H9 (cell line): ENCODE measurements at places on chromosomes 5 and 9.
A peak's percentile ranks its signal among the peaks of the same experiment; 100 is the strongest.

GRCh38 chr9:69173891-69174615 lies at the start of gene TJP2:
Gene TJP2 (plus strand): TSS chr9:69174277. CDS start chr9:69174373, 96 bp downstream.
- H3K27ac ChIP-seq, result no peak within 1 kb of the TSS
- DNase-seq, result peak; percentile 60
- peak within 1 kb of the TSS; percentile 85 for H3K4me3 ChIP-seq
- peaks cover 16% of the 10 kb centered on the region for H3K4me1 ChIP-seq
- no peaks in the 10 kb centered on the region; the same call in 1 of the 2 replicates for H3K36me3 ChIP-seq

- no peak for DNase-seq
- H3K27ac ChIP-seq, result no peak overlapping the region
- H3K27me3 ChIP-seq, result no peaks in the 10 kb centered on the region
- H3K4me3 ChIP-seq, result no peak overlapping the region
These were observed 34.6 kb upstream of the CPEB4 start for GRCh38 chr5:173853370-173854131.

DNA sequence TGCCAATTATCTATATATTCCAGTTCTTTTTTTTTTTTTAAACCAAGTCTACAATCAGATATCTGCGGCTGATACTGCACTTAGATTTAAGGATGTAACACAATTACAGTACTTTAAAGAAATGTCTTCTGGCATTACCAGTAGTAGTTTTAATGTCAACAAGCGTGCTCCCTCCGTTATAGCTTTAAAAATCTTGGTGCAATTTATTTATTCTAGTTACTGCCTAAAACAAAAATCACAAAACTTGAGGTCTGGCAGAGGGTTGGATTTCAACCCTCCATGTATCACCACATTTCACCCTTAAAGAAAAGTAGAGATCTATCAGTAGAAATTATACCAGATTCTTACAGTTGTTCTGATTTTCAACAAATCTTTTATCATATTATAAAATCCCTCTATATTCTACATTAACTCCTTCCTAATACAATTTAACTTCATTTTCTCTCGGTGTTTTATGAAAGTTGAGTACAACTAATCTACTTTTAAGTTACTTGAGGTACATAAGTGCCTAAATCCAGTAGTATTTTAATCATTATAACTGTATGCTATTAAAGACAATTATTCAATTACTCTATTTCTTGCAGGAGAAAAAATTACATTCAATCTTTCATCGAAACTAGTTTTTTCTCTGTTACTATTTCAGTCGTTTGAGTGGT lies 2.0 kb upstream of the RICTOR start:
- no peak for DNase-seq
- H3K36me3 ChIP-seq, result no peaks in the 10 kb centered on the region
- no peaks in the 10 kb centered on the region for H3K4me1 ChIP-seq

DNA sequence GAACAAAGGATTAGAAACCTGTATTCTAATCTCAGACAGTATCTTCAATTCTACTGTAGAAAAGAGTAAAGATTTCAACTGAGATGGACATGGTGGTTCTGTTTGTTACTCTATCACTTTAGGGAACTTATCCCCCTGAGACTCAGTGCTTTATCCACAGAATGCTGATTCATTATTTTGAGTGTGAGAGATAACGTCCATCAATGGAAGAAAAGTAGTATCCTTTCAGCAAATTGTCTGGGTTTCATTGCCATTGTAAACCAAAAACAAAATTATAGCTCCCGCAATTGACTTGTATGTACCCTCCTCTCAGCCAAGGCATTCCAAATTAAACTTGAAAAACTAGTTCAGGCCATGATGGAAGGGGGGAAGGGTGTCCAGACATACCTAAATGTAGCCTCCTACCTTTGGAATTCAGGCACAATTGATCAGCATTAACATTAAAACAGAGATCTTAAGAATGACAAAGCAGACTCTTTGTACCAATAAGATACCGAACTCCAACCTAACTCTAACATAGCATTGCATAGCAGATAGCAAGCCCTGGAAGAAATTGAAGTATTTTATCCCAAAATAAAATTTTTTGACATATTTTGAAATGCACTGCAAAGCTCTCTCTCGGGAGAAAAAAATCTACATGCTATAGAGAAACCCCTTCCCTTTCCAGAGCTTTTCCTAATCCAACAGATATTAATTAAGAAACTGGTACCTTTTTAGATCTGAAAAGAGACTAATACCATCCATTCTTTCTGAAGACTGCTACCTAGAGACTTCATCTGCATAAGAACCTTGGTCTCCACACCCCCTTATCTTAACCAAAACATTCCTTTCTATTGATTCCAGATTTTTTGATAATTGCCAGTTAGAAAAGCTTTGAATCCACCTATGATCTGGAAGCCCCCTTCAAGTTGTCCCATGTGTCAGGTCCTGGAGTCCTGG lies 1055.7 kb downstream of the PTPRD start:
- H3K4me3 ChIP-seq, result peak overlapping the region; percentile 31
- H3K27ac ChIP-seq, result peak overlapping the region; percentile 96
- peaks cover 10% of the 10 kb centered on the region; the same call in 1 of the 2 replicates for H3K4me1 ChIP-seq
- no peaks in the 10 kb centered on the region for H3K27me3 ChIP-seq

GRCh38 chr5:161273410-161273809 lies 273.1 kb downstream of the GABRB2 start:
- no peaks in the 10 kb centered on the region for H3K27me3 ChIP-seq
- H3K4me1 ChIP-seq, result peaks cover 2% of the 10 kb centered on the region; the same call in 1 of the 2 replicates
- DNase-seq, result no peak
- no peak overlapping the region for H3K27ac ChIP-seq
- H3K36me3 ChIP-seq, result peaks cover 4% of the 10 kb centered on the region

GRCh38 chr9:77375956-77376532 lies 198.7 kb downstream of the VPS13A start:
- no peak overlapping the region for H3K27ac ChIP-seq
- H3K4me3 ChIP-seq, result no peak overlapping the region
- H3K36me3 ChIP-seq, result peaks cover 18% of the 10 kb centered on the region
- H3K27me3 ChIP-seq, result no peaks in the 10 kb centered on the region
- DNase-seq, result no peak

DNA sequence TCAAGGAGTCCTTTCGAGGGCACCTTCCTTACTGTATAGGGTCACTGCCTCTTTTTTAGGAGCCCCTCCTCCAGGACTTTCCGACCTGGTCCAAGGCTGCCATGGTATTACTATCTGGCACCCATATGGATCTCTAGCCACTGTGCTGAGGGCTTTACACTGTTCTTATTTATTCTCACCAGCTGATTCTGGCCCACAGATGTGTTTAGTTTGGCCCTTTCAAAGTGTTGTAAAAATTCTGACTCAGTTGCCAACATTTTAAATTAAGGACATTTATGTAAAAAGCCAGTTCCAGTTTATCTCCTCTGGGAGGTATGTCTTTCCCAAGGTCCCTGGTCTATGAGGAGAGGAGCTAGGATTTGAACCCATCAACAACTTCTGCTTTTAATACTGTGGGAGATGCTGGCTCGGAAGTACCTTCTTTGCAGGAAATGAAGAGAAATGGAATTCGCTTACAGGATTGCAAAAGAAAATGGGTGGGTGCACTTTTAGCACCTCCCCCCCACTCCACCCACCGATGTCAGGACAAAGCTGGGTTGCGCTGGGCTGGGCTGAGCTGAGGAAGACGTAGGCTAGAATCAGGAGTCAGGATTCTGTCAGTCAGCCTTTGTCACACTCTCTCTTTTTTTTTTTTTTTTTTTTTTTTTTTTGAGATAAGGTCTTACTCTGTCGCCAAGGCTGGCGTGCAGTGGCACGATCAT lies 7.8 kb downstream of the JADE2 start:
- H3K36me3 ChIP-seq, result peaks cover 24% of the 10 kb centered on the region
- H3K27ac ChIP-seq, result no peak overlapping the region
- DNase-seq, result no peak
- H3K27me3 ChIP-seq, result no peaks in the 10 kb centered on the region
- H3K4me1 ChIP-seq, result peaks cover 5% of the 10 kb centered on the region
- H3K4me3 ChIP-seq, result no peak overlapping the region

DNA sequence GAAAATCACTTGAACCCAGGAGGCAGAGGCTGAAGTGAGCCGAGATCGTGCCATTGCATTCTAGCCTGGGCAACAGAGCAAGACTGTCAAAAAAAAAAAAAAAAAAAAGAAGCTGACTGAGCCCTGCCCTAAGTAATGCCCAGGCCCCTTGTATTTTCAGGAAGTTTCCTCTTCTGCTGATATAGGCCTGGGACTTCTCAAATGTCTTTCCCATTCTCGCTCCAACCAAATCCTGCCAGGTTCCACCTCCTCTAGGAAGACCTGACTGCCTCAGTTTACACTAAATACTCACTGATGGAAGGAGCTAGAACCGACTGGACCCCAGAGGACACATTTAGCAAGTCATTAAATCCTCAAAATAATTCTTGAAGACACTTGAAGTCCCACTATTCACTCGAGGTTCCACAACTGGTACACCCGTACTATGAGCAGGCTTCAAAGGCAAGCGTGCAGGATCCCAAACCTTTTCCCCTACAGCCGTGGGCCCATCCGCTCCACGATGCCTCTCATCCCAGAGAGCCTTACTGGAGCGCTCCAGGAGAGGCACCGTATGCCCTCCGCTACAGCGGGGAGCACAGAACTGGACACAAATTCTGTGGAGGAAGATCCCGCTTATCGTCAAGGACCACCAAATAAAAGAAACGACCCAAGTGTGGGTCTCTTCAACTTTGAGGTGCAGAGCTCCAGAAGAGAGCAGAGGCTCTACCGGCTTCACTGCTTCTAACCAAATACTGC lies 676 bp downstream of the NOL6 start:
- H3K27ac ChIP-seq, result no peak overlapping the region
- 0 out of 2 replicates have a peak, but pooled peaks cover 2% of the 10 kb centered on the region for H3K4me1 ChIP-seq
- H3K27me3 ChIP-seq, result no peaks in the 10 kb centered on the region
- DNase-seq, result no peak
- H3K36me3 ChIP-seq, result peaks cover 38% of the 10 kb centered on the region

DNA sequence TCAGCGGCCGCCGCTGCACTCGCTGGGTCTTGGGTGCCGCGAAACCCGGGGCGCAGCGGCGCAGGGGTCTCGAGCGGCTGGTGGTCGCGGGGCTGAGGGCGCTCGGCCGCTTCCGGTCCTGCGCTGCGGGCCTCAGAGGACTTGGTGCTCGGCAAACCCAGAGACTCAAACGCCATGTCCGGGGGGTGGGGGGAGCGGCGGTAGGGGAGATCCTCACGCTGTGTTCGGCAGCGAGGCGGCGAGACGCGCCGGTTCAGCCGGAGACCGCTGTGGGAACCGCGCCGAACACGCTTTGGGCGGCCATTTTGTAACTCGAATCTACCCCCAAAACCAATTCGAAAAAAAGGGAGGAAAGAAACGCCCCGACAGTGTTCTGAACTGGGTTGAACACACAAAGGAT lies 317.5 kb upstream of the CDH18 start:
- H3K36me3 ChIP-seq, result no peaks in the 10 kb centered on the region
- H3K4me1 ChIP-seq, result no peaks in the 10 kb centered on the region
- H3K27me3 ChIP-seq, result no peaks in the 10 kb centered on the region
- H3K27ac ChIP-seq, result no peak overlapping the region
- no peak for DNase-seq

DNA sequence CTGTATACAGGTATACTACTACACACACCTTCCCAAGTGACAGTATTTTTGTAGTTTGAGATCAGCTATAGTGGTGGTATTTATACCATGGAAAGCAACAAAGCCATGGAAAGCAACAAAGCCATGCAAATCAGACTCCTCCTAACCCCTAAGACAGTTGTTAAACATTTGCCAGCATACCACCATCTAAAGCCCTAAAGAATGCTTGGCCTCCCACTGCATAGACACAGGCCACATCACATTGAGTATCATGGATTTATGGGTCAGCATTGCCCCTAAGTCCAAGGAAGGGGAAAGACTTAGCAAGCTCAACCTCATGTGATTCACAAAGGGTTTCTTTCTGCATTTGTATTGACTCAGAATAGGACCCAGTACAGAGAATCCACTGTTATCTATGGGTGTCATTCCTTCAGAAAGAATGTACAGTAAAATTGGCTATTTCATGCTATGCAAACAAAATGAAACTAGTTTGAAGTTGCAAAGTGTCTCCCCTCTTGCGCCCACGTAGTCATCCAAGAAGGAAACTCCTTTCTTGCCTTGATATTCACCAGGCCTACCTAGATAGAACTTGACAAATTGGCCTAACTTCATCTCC lies 70.4 kb upstream of the IQGAP2 start:
- H3K36me3 ChIP-seq, result peaks cover 11% of the 10 kb centered on the region
- DNase-seq, result no peak
- peaks cover 5% of the 10 kb centered on the region; the same call in 1 of the 2 replicates for H3K4me1 ChIP-seq
- no peak overlapping the region for H3K27ac ChIP-seq
- H3K4me3 ChIP-seq, result no peak overlapping the region
- H3K27me3 ChIP-seq, result no peaks in the 10 kb centered on the region

DNA sequence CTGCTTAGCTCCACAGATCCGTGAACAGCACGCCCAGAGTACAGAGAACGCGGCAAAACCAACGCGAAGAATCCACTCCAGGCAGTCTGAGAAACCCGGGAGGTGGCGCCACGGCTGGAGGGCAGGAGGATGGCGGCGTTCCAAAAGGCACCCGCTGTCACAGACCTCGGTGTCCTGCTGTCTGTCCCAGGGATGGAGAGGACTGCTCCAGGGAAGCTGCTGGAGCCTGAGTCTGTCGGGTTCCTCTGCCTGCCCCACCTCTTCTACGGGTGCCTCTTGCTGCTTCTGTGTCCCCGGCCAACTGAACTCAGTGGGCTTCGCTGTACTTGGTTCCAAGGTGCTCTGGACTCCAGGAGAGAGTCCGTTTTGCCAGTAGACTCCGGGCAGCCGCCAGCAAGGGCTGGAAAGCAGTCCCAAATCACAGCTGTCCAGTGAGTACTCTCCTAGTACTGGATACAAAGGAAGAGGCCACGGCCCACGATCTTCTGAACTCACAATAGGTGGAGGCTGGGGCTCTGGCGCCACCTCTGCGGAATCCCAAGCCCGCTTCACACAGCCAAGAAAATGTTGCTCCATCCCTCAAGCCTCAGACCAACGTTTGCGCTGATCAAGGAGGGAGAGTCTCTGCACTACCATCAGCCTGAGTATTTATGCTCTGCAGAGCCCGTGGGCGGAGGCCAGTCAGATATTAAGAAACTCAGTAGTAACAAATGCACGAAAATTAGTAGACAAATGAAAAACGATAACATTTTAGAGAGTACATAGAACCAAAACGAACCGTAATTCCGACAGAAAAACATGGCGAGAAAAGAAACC lies 440 bp downstream of the ANXA2R start:
- no peak overlapping the region for H3K27ac ChIP-seq
- peak overlapping the region; percentile 69 for H3K4me3 ChIP-seq
- H3K27me3 ChIP-seq, result peaks cover 85% of the 10 kb centered on the region
- H3K4me1 ChIP-seq, result peaks cover 2% of the 10 kb centered on the region
